Activated CD4-positive, CD25-positive, alpha-beta regulatory T cell (primary cell): ENCODE measurements at places on chromosomes 5 and 9.

- DNase-seq, result no peak
These were observed 1435.2 kb upstream of the CDH9 start for GRCh38 chr5:28473531-28474107.

GRCh38 chr9:126218359-126219125 is 108.1 kb upstream of the MVB12B start:
- DNase-seq, result no peak

- no peak for DNase-seq
These were observed 424.6 kb upstream of the KLF4 start for GRCh38 chr9:107914151-107914550.

DNA sequence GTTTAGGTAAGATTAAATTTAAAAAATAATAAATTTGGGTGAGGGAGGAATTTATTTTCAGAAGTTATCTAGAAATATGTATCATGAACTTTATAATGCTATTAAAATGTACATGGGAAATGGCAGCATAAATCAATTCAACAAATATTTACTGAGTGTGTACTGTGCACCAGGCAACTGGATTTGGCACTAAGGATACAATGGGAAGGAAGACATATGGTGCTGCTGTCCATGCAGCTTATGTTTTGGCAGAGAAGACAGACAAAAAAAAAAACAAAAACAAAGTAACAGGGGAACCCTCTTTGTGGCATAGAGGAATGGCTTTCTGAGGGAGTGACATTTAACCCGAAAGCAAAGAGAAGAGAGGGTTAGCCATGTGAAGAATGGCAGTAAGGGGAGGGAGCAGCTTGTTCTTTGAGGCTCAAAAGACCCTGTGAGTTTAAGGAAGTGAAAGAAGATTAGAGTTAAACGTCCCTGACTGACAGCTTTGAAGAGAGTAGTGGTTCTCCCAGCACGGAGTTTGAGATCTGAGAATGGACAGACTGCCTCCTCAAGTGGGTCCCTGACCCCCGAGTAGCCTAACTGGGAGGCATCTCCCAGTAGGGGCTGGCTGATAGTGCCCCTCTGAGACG is 23.9 kb downstream of the CNTRL start:
- no peak for DNase-seq

DNA sequence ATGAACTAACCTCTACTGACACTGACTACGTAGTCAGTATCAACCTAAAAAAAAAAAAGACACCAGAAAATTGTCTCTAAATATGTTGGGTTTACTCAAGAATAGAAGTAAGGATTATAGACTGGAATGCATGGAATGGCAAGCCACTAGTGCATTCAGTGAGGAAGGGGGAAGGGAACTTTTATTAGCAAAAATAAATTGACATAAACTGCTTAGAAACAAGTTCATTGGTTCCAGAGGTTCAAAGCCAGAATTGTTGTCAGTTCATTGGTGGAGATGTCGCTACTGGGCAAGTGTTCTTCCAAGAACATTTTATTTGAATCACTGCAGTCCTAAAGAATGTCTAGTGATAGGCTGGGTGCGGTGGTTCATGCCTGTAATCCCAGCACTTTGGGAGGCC is 26.1 kb upstream of the AOPEP start:
- DNase-seq, result no peak

DNA sequence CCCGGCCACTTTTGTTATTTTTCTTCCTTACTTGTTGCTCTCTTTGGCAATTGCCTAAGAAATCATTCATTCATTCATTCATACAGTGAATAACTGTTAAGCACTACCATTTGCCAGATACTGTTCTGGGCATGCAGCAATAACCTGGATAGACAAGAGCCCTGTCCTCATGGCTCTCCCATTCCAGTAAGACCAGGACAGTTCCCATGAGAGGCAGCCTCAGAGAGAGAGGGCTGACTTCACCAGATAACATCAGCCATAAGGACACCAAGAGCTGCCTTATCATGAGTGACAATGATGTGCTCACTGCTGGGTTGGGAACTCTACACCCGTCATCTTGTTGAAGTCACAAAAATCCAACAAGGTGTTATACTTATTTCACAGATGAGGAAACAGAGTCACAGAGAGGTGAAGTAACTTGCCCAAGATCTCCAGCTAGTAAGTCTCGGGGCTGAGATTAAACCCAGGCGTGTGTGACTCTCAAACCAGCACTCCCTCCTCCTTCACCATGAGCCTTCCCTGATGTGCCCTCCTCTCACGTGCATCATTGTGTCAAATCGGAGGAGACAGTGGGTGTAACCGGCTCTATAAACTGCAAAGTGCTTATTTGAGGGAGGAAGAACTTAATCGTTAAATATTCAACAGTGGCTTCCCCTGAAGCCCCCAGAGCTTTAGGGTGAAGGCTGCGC is 61.1 kb upstream of the TBC1D2 start:
- no peak for DNase-seq

GRCh38 chr5:173011566-173011965 is 28.0 kb downstream of the ATP6V0E1 start:
- DNase-seq, result no peak

- no peak for DNase-seq
These were observed 137.0 kb downstream of the CCDC192 start for GRCh38 chr5:127840198-127840524.

DNA sequence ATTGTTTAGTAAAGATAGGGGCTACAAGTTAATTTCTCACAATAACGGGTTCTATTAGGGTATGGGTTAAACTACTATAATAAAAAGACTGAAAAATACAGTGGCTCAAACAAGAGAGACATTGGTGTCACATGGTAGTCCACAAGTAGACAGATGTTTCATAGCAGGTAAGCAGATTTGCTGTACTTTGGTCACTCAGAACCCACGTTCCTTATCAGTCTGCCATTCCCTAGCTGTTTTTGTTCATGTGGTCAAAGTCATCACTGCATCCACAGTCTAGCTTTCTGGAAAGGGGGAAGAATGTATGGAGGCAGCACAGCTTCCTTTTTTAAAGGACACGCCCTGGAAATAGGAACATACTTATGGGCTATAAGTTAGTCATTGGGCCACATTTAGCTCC is 73.0 kb downstream of the SLC12A2 start:
- no peak for DNase-seq

DNA sequence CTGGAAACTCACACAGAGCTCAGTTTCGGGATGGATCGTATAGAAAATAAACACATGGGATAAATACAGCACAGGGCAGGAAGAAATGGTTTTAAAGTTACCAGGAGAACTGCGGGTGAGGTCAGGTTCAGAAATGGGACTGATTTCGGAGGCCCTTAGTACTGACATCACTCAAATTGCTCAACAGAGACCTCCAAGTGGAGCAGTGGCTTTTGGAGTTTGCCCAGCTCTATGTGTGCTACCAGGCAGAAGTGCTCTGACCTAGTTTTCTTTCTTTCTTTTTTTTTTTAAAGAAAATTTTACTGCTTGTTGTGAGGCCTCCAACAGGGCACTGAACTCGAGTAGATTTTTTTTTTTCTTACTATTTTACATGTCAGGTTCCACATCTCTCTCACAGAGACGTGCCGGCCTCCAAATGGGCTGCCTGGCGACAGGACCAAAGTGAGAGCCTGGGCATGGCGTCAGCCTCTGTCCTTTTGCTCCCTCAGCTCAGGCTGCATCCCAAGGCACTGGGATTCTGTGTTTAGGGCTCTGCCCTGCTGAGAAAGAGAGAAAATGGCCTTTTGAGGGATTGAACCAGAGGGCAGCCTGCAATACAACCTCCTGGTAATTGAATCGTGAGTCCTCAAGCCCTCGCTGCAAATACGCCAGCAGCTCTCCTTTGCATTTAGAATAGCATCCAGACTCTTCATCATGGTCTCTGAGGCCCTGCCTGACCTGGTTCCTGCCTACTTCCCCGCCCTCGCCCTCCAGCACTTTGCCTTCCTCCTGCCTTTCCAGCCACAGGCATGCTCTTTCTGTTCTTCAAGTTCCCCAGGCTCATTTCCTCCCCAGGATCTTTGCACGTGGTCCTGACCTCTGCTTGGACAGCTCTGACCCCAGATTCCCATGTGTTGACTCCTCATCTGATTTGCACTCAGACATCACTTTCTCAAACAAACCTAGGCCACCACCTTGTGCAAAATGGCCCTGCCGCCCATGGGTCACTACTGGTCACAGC is 173.5 kb downstream of the FGF1 start:
- no peak for DNase-seq

GRCh38 chr5:44389823-44390143 is 563 bp upstream of the FGF10 start:
- no peak for DNase-seq

DNA sequence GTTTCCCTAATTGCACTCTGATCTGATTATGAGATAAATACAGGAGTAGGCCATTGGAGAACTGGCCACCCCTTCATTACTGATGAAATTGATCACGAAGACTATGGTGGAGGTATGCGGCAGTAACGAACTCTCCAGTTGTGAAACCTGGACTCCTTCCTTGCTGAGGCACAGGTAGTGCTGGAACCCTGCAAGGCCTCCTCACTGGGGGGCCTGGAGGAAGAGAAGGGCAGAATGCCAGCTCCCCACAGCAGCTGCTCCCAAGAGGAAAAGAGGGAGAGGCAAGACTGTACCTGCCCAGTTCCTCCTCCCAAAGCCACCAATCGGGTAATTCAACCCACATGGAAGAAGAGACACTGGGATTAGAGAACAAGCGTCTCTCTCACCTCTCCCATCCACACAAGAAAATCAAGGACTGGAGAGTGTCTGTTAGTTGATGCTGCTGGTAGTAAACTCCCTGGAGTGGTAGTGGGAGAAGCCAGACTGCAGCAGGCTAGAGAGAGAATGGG is 19.1 kb upstream of the TRIO start:
- no peak for DNase-seq

DNA sequence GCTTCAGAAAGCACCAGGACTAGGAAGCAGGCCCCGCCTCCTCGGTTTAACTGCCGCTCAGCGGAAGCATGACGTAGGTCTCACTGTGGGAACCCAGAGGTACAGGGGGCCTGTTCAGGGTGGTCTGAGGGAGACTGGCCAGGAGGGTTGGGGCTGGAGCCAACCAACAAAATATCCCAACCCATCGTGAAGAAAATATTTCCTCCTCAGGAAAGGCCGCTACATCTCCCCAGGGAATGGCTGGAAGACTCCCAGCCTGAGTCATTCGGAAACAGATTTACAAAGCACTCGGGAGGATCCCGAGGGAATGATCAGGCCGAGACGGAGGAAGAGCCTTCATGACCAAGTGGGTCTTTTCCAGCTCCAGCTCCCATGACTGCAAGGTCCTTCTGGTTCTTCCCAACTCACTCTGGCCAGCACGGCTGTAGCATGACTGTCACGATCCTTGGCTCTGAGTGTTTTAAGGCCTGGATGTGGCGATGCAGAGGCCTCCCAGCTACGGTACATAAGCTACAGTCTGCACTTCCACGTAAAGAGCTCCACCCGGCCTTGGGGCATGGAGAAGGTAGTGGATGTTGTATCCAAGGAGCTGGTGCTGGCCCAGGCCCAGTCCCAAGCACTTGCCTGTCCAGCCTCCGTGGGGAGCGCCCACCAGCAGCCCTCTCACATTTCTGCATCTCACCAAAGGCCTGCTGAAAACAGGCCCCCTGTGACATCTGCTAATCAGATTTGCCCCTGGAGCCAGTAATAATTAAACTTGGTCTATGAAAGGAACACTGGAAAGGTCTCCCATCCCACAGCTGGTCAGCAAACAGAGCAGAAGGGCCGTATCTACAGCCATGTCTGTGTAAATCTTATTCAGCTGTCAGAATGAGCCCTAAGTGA is 100.6 kb downstream of the LHFPL2 start:
- no peak for DNase-seq

- DNase-seq, result no peak
These were observed 46.8 kb upstream of the RNF20 start for GRCh38 chr9:101486693-101487442.

GRCh38 chr5:93017849-93018248 is 563.2 kb downstream of the NR2F1-AS1 start:
- DNase-seq, result no peak
